ENCODE measurements at places on chromosomes 2 and 18.

GRCh38 chr18:8847900-8848299 lies 142.5 kb downstream of the MTCL1 start:
- no peak for DNase-seq

GRCh38 chr2:121974897-121975661 lies 219.6 kb downstream of the TSN start:
- peak; percentile 94 for DNase-seq

- no peak for DNase-seq
Measured at GRCh38 chr2:106159866-106160785, 34.0 kb downstream of the UXS1 start.

- no peak for DNase-seq
Measured at GRCh38 chr18:26993568-26993967, 128.1 kb upstream of the AQP4 start.

DNA sequence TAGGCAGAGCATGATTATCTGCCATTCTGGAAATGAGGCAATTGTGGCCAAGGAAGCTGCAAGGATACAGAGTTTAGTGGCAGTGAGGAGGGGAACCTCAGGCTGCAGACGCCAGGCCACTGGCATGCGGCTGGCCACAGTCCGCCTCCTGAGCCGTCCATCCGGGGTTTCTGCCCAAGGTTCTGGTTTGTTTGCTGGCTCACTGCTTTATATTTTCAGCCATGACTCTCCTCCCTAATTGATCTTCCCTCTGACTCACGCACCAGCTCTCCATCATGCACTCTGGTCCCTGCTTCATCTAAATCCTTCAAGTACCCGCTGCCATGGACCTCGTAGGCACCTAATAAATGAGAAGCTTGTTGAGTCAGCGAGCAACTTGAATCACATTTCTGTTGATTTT lies 107.8 kb upstream of the REV1 start:
- no peak for DNase-seq

DNA sequence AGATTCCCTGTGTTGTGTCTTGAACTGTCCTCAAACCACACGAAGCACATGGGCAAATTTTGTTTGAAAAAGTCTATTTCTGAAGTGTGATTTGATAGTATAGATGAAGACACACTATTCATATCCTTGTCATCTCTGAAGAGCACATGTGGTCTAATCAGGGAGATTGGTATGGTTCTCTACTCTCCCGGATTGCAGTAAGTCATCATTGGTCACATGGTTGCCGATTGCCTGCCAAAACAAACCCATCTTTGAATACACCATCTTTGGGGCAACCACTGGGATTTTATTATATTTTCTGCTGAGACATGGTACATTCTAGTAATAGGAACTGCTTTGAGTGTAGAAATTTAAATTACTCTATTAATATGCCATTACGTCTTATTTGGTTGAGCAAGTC lies 186.9 kb downstream of the MYO1B start:
- DNase-seq = no peak

DNA sequence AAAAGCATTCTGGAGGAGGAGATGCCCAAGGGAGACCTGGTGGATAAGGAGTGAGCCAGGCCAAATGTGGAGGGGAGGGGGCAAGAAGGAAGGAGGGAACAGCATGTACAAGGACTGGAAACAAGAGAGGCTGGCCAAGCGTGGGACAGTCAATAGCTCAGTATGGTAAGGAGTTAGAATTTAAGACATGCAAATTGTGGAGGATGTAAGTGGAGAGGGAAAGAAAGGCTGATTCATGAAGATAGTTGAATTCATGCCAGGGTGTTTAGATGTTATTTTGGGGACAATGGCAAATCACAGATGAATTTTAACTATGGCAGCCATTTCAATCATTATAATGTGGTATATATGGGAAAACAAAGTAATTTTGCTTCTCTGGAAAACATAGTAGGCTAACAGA lies 462.3 kb downstream of the MEIS1 start:
- no peak for DNase-seq

DNA sequence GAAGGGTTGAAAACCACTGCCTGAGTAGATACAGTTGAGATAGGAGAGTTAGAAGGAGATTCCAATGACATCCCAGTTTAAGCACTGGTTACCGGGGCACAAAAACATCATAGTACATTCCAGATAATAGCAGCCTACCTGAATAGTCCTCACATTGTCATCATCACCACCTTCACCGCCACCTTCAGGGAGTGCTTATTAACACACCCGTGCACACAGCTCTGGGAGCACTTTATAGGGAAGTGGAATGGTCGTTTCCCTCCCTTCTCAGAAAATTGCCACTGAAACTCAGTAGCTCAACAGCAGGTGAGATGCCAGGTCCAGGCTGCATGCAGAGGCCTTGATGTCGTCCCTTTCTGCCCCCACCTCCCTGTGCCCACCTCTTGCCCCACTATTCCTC lies 8.2 kb downstream of the SERPINB7 start:
- DNase-seq = no peak

GRCh38 chr2:126664234-126664633 lies 8.3 kb downstream of the GYPC start:
- DNase-seq = no peak

DNA sequence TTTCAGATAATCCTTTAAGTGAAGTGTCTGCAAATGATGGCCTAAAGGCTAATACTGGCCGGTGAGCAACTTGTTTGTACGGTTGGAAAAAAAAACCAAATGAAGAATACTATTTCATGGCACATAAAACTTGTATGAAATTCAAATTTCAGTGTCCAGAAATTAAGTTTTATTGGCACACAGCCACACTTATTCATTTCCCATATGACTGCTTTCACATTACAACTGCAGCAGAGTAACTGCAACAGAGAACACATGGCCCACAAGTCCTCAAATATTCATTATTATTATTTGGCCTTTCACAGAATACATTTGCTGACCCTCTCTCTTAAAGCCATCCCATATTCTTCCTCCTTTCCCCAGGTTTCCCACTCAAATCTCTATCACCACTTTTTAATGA lies 1268.6 kb downstream of the LRP1B start:
- no peak for DNase-seq

- DNase-seq = peak; percentile 50
Measured at GRCh38 chr2:236793023-236794011, 223.7 kb downstream of the ACKR3 start.

GRCh38 chr2:64085936-64086335 lies 58.3 kb downstream of the PELI1 start:
- DNase-seq = no peak

DNA sequence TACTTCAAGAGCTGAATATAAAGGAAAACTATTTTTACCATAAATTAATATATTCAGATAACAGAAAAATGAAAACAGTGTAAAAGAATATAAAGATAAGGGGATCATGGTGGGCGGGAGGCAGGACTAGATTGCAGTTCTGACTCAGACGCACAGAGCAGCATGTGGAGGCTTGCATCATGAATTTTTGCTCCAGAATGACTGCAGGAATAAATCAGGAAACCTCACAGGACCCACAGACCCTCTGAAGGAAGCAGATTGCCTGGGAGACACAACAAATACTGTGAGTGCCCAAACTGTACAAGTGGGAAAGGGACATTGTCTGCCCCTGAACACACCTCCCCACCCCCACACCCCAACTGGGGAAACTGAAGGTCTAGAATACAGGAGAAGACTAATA lies 19.2 kb upstream of the SIGLEC15 start:
- no peak for DNase-seq

GRCh38 chr2:134676960-134677359 lies 41.8 kb downstream of the TMEM163 start:
- no peak for DNase-seq

DNA sequence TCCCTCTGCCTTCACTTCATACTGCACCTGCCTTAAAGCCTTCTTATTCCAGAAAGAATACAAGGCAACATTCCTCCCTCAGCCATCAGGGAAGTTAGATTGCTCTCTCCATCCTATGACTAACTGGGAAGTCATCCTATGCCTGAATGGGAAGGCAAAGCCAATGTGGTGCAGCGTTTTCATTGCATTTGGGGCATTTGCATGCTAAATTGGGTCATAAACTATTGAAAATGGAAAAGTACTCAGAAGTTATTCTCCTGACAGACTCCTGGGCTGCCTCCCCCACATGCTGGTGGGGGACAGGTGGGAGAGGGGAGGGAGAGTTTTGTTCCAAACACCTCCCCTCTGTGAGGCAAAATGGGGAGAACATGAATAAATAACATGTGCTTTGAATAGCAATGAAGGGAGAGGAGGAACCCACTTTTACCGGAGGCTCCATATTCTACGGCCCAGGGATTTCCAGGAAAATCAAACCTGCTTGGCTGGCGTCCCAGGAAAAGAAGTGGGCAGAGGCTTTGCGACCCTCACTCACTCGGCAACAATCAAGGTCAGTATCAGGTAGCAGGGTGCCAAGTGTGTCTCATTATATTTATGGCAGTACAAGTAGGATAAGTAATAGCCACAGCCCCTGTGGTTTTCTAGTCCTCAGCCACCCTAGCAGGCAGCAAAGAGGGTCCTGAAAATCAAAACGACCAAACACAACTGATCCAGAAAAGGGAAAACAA lies 84.1 kb downstream of the BOD1L2 start:
- no peak for DNase-seq

DNA sequence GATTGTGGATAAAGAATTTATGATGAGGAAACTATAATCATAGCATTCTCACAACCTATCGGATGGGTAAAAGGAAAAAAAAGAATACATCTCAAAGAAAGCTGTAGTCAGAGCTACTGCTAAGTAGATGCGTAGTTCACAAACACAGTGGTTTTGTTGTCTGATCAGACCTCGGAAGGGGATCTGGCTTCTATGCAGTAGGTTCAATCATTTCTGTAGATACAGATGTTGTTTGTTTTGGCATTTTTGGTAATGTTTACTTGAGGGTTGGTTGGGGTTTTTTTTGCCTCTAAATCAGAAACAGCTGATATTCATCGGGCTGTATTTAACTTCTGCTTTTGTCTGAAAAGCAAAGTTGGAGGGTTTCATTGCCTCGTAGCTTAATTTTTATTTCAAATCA lies 42.1 kb downstream of the NPAS2 start:
- DNase-seq = no peak

GRCh38 chr2:199727306-199727705 lies 123.7 kb downstream of the FTCDNL1 start:
- DNase-seq = no peak

DNA sequence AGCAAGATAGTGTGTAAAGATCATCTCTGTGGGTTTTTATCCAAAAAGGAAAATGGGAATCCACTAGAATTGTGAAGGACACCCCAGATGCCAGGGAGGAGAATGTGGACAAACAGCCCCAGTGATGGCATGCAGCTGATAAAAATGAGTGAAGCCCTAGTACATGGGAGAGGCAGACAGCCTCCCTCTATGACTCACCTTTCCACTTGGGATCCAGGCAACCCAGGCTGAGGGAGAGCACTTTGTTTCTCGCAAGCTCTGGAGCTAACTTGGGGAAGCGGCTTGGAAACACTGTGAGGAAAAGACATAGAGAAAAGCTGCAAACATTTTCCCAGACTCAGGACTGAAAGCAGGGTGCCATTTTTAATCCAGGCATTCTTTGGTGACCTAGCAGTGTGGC lies 5.3 kb upstream of the FLACC1 start:
- DNase-seq = no peak

DNA sequence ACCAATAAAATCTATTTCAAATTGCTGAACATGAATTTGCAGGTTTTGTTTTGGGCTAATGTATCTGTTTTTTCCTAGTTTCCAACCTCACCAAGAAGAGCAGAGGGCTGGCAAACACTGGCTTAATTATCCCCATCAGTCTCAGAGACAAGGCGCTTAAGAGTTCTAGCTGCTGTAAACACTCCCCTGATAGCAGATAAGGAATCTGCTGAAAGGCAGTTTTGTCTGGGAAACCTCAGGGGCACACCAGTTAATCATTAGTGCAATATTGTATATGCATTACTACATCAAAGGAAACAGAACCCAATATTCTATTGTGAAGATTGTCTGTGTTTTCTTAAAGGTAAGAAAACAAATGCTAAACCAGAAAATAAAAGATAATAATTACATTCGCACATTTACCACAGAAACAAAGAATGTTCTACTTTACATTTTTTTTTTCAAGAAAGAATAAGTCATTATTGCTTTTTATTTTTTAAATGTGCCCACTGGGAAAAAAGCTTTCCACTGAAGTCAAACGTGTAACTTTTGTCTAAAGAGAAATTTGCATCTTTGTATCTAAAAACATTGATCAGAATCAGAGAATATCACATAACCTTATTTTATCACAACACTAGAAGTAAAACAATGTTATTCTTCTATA lies 179.1 kb downstream of the ERBB4 start:
- DNase-seq = peak; percentile 34

DNA sequence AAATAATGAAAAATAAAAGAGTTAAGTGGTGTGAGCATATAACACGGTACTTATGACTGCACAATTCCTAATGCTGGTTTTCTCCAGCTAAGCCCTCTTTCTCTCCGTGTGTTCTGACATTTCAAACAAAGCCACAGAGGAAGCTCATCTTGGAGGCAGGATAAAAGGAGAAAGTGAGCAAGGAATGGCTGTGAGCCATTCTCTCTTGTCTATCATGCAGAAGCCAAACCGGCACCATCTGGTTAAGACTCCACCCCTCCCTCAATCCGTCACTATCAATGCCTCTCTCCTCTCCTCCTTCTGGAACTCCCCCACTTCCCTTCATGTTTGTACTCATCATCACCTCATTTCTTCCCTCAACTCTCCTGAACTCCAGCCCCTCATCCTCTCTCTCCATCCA lies 210.4 kb downstream of the TMEM163 start:
- peak; percentile 7 for DNase-seq

DNA sequence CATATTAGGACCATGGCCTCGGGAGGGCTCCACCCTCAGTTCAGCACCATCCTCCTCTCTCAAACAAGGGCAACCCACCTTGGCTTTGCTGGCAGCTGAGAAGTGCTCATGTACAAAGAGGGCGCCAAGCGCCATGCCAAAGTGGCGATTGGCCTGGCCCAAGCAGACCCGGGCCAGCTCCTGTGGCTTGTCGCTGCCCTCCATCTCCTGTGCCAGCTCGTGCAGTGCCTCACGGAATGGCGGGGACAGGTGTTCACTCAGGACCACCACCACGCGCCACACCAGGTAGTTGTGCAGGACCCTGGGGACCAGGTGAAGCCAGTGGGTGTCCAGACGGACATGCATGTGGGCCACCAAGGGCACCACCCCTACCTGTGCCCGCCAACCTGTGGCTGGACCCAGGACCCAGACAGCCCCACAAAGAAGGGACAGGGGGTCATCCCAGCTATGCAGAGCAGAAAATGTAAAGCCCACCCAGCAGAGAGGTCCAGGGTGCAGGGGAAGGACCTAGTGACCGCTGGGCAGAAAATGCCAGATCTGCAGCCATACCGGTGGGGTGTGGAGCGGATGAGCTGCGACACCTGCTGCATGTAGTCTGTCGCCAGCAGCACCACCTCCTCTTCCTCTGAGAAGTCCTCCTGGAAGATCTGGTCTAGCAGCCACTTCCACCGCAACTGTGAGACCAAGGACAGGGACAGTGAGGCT lies 3.6 kb downstream of the ECEL1 start:
- no peak for DNase-seq

Data from ELF-1 (cell line).